ENCODE measurements at places on chromosomes 13 and 19.

GRCh38 chr13:36417331-36417730 is 15.0 kb upstream of the CCNA1 start:
- no peak for DNase-seq

- no peak for DNase-seq
These were observed 98.0 kb downstream of the ESD start for GRCh38 chr13:46698910-46699460.

GRCh38 chr13:46994492-46994891 is 97.6 kb upstream of the HTR2A start:
- DNase-seq, result no peak

DNA sequence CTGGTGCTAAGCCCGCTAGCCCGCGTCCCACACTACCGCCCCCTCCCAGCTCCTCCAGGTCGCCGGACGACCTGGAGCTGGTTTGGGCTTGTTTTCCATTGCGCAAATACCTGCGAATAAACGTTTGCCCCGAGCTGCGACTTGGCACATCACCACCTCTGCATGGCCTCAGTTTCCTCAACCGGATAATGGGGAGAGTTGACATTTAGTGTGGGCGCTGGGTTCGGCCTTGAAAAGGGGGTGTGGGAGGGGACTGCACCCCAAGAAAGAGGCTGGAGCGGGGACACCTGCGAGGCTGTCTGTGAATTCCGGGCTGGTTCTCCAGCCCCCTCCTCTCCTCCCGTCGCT is 11.0 kb upstream of the JUND start:
- no peak for DNase-seq

DNA sequence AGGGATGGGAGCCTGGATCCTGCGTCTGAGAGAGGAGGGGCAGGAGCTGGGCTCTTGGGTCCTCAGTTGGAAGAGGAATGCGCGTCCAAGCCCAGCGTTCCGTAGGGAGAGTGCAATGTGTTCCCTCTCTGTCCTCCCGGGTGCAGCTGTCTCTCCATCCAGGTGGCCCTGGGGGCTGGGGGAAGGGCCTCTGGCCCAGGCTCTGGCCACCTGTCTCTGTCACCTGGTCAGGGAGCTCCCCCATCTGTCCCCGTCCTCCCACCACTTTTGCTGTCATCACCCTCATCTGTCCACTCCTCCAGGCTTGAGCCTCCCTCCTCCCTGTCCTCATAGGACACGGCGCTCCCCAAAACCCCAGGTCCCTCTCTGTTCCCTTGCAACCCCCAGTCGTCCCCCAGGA is 3.7 kb upstream of the SBK2 start:
- no peak for DNase-seq

Measured in stimulated activated CD4-positive, alpha-beta T cell treated with anti-CD3 and anti-CD28 coated beads, TNF-alpha, amount 100 ng/mL, for 4 hours (primary cell).